Aorta (tissue), 5 donors: ENCODE measurements at places on chromosomes 6 and 20.

DNA sequence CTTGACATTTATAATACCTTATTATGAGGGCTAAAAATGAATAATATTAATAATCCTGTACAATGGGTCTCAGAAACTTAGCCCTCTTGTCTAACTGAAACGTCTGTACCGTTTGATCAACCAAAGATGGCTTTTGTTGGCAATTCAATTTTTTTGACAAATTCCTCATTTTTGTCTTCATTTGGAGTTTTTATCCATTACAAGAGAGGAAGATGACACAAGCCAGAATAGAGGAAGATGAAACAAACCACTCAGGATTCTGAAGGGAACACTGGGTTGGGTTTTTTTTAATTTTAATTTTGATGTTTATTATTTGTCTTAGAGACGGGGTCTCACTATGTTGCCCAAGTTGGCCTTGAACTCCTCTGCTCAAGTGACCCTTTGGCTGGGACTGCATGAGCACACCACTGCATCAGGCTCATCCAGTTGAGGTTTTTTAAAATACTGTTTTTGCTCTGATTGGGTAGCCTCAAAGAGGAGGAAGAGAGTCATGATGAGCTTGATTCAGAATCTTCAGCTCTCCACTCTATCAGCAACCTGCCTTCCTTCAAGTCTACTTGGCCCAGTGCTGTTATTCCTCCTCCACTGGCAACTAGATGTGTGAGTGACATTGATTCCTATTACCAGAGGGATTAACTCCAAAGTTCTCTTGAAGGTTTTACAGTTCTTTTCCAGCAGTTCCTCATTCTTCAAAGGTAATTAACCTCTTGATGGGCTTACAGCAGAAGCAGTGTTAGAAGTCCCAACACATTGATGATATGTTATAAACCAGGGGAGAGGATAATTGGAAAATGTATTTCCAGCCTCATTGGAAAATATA is 71.3 kb downstream of the ATXN1 start:
- DNase-seq: no peak

GRCh38 chr6:140440223-140440835 is 1065.9 kb upstream of the CITED2 start:
- no peak for DNase-seq

DNA sequence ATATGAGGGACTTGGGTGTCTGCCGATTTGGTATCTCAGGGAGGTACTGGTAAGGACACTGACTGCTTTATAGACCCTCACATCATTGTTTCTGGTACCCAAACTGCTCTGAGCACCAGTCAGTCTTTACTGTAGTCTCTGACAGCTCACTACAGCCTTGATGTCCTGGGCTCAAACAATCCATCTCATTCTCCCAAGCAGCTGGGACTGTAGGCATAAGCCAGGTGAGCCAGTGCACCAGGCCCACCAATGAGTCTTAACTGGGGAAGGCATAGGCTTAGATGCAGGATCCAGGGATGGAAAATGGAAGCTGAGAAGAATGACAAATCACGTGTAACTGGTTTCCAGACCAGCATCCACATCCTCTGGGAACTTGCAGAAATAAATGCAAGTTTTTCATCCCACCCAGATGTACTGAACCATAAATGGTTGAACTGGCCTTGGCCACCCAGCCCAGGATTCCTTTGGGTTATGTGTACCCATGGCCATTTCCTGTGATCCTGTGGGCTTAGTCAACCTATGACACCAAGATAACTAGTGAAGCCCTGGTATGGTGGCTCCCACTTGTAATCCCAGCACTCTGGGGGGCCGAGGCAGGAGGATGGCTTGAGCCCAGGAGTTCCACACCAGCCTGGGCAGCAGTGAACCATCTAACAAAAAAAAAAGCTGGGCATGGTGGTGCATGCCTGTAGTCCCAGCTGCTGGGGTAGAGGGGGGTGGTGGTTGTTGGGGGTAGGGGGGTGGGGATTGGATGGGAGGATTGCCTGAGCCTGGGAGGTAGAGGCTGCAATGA is 5.8 kb downstream of the TUBB start:
- DNase-seq: no peak

DNA sequence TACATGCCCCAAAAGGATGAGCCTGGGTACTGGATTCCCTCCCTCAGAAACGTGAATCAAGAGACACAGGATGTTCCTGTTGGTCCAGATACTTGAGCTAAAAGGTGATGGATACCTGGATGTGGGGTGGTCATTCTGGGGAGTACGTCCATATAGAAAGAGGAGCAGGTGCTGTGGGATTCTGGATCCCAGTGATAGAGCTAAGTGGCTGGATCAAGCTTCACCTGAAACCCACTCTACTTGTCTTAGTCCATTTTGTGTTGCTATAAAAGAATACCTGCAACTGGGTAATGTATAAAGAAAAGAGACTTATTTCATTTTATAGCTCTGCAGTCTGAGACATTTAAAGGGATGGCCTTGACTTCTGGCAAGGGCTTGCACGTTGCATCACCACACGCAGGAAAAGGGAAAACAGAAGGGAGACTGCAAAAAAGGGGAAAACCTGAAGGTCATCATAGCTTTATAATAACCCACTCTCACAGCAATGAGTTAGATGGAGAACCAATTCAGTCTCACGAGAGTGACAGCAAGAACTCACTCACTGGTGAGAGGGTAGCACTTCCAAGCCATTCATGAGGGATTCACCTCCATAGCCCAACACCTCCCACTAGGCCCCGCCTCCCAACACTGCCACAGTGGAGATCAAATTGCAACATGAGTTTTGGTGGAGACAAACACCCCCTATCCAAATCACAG is 31.2 kb downstream of the RIPOR3 start:
- no peak for DNase-seq

GRCh38 chr6:79570129-79571029 is 33.1 kb upstream of the LCA5 start:
- DNase-seq: no peak

DNA sequence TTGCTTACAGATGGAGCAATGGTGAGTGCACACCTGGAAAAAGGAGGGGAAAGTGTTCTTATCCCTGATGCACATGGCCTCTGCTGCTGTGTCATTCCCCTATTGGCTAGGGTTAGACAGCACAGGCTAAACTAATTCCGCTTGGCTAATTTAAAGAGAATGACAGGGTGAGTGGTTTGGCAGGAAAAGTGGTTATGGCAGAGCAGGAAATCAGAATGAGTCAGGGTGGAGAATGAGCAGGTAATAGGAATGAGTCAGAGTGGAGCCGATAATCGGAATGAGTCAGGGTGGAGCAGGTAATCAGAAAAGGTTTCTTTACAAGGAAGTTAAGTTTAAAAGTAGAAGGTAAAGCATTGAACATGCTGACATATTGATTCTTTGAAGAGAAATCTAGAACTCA is 355.5 kb upstream of the HTR1E start:
- DNase-seq: no peak

GRCh38 chr20:32089637-32090362 is 19.7 kb upstream of the TM9SF4 start:
- DNase-seq: no peak

GRCh38 chr6:121020656-121021055 is 313.6 kb downstream of the TBC1D32 start:
- DNase-seq: no peak

DNA sequence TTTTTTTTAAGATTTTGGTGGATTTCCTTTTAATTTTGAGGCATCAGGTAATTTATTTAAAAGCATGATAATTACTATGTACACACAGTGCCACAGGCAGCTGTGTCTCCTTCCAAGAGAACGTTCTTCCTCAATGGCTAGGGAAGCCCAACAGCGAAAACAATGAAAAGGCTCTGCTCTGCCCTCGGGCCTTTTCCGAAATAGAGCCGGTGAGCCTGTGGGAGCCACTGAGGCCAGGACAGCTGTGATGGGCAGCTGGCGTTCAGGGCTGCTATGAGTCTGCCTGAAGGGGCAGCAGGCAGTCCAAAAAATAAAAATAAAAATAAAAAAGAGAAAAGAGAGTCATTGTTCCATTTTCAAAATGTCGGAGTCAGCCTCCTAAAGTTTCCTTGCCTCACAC is 443.8 kb downstream of the KIF16B start:
- no peak for DNase-seq

DNA sequence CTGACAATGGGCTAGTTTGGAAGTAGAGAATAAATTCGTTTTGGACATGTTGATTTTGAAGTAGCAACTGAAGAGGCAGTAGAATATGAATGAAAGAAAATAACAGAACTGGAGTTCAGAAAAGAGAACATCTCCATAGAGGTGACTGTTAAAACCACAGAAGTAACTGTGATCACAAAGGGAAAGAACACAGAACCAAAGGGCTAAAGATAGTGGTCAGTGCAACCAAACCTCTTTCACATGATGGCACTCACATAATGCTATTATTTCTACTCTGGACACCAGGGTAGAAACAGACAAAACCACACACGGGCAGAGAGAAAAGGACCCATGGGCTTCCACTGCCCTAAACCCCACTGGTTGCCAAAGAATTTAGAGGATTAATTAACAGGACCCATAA is 58.5 kb downstream of the CDK19 start:
- DNase-seq: no peak

DNA sequence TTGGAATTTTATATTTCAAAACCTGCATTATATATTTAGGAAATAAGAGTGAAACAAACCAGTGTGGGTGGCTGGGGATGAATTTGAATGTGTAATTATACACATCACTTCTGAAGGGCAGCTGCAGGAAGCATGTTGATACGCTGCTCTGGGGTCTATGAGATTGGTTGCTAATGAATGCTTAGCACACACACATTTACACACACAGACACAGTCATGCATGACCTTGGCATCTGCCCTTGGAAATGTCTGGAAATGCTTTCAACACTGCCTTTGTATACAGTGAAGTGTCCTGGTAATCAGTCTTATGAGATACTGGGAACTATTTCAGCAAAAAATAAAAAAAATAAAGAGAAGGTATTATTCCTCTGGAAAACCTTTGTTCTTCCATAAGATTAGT is 83.4 kb downstream of the ELOVL4 start:
- DNase-seq: no peak

DNA sequence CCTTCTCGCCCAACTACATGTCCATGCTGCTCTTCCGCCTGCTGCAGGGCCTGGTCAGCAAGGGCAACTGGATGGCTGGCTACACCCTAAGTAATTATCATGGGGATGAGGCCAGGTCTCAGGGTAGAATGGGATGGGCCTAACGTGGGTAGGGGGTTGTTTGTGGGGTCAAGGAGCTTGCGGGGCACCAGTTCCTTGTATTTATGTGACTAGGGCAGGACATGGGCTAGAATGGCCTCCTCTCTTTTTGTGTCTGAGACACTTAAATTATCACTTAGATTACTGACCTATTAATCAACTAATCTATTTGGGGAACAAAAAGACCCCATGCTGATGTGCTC is 10.7 kb downstream of the SLC22A1 start:
- no peak for DNase-seq

GRCh38 chr6:125819535-125820326 is 29.0 kb downstream of the NCOA7 start:
- no peak for DNase-seq

- no peak for DNase-seq
Measured at GRCh38 chr6:25147223-25147622, 132.0 kb upstream of the CARMIL1 start.
